HEK293T (cell line): ENCODE measurements at places on chromosomes 1 and 21.

DNA sequence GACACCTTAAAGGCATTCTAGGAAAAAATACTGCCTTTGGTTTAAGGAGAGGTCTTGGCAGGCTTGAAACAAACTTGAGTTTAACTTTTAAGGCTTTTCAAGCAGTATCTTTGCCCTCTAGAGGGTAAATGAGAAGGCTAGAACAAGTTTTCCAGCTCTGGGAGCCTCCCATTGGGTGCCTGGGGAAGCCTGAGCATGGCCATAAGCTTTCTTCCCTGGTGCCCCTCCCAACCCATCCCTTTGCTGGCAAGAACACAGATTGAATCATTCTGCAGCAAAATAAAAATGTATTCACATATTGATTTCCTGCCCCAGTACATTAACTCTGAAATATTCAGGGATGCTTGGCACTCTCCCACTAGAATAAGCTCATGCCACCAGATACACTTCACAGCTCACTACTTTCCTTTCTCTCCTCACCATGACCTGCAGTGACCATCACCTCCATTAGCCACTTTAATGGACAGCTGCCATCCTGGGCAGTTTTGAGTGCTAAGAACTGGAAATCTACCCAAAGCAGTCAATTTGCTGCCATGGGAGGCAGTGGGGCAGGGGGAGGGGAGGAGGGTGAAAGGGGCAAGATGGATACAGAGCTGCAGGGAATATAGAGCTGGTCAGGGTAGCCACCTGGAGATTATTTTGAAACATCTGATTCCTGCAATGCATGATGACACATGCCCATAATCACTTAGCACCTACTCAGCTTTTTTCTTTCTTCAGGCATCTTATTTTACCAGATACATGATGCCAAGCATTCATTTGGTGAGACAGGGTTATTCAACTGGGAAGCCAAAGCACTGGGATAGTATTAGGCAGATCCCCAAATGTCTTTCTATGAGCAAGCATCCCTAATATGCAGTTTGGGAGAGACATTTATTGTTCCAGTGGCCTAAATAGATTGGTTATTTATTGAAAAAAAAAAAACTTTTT, 140.6 kb downstream of the SYT2 start:
- no peak for DNase-seq

DNA sequence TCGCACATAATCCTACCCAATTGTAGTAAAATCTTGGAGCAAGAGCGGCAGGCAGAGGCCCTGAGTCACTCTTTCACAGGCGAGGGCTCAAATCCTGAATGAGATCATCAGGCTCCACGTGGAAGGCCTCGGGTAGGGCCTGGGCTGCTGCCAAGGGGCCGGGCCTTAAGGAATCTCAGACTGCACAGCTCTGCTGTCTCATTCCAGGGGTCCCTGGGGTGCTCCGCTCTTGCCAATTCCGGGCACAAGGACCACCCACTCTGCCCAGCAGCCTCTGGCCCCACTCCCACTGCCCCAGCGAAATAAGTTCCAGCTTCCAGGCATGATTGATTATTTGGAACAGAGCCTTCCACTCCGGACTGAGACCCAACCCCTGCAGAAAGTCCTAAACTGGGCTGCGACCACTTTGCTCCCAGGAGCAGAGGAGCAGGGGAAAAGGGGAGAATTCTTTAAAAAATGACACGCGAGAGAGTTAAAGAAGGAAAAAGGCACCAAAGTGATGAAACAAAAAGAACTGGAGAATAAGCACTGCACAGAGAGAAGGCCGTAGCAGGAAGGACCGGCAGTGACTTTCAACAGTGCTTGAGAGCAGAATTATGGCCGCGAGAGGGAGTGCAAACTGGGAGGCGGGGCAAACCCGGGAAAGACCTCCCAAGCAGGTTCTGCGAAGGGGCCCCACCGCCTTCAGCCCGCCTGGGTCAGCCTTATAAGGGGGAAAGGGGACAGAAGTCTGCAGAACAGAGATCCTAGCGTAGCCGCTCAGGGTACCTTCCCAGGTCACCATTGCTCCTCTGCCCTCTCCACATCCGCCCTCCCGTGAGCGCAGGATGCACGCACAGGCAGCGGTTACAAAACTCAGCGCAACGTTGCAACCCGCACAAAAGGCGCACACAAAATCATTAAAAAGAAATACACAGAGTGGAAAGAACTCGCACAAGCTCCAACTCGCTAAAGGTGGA, 2.0 kb downstream of the ADAMTS1 start:
- peak; percentile 80 for DNase-seq

GRCh38 chr1:228009828-228010775, 3.3 kb downstream of the WNT3A start:
- DNase-seq = peak; percentile 12

DNA sequence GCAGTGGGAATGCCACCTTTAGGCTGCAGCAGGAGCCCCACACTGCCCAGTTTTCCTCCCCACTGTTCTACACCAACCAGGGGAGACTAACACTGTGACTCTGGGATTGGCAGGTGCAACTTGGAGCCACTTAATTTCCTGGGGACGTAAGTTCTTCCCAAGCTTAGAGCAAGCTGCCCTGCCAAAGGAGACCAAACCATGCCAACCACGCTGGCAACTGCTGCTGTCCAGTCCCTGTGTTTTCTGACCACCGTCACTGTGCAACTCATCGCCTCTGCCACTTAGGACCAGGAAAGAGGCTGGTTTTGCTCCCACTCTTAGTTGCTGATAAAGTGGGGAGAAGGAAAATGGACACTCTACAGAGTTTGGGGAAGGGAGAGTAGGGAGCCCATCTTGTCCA, 50.5 kb downstream of the VANGL1 start:
- no peak for DNase-seq

GRCh38 chr1:244878681-244879080, 14.3 kb upstream of the HNRNPU start:
- DNase-seq = no peak

DNA sequence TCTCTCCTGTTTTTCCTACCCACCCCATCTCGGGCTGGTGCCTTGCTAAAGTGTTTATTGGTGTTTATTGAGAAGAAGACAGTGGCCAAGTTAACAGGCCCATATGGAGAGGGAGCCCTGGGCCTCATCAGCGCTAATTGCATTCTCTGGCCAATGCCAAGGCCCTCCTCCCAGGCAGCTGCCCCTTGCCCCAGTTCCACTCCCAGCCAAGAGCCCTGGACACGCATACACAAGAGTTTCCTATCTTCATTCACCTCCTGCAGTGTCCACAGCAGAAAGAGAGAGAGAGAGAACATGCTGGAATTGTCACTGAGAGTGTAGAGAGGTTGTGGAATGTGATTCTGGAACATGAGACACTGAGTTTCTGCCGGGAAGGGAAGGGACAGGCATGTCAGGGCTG, 25.4 kb upstream of the VWA5B1 start:
- DNase-seq = no peak

GRCh38 chr1:214582289-214582891, 20.6 kb upstream of the CENPF start:
- DNase-seq = no peak

GRCh38 chr1:91795591-91796389, 90.2 kb downstream of the TGFBR3 start:
- no peak for DNase-seq

- DNase-seq = peak; percentile 0
Observed at GRCh38 chr1:4178501-4179113, 278.5 kb upstream of the C1orf174 start.

DNA sequence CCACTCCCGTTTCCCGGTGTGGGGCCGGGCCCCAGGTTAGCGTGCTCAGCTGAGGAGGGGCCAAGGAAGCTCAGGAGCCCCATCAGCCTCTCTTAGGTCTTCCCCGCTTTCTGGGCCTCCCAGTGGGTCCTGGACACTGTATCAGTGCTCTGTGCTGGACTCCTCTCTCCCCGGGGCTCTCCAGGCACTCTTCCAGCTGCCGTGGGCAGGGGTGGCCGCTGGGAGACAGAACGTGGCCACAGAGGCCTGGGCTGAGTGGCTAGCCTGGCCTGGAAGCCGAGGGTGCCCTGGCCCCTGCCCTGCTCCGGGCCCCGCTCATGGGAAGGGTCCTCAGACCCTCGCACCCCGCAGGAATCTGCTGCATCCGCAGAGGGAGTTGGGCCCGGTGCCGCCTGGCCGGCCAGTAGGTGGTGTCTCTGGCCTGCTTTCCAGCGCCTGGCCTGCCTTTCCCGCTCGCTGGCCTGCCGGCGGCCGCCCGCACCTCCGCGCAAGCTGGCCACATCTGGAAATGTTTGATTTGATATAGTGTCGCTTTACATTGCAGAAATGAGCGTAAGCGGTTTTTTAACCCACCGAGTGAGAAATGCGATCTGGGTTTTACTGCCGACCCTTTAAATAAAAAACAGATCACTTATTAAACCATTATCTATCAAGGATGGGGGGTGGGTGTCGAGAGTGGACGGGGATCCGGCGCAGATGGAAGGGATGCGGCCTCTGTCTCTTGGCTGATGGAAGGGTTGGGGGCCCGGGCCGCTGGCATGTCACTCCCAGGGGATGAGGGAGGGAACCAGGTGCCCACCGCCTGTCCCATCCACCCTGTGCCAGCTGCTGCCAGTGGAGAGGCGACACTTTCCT, 74.4 kb upstream of the TTC34 start:
- no peak for DNase-seq

GRCh38 chr1:53511933-53512806, 53.0 kb downstream of the DMRTB1 start:
- no peak for DNase-seq

DNA sequence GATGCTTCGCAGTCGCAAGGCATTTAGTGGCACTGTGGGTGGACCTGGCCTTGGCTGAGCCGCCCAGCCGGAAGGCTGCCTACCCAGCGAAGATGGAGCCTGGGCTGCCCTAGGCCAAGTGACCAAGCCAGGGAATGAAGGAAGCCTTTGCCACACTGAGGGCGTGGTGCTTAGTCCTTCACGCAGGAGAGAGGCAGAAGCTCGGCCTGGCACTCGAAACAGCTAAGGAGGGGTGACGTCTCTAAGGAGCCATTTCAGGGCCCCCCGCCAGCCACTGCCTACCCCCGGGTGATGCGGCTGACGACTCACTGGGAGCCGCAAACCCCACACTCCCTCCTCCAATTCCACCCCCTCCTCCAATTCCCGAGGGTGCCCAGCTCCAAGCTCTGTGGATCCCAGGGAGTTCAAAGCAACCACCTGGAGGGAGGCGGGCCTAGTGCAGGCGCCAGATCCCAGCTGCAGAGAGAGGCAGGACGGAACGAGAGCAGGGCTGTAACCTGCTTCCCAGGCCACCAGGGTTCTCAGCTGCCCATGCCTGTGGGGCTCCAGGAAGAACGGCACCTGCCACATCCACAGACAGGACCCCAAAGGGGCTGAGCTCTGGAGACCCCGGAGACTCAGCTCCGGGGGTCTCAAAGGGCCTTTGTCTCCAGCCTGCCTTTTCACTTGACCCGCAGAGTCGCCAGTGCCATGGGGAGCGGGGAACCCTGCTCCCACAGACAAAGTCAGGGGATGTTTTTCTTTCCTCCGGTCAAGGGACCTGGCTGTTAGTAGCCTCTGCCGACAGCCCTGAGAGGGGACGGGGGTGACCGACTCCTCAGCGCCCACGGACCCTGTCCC, 75.8 kb downstream of the ARHGEF16 start:
- DNase-seq = no peak

- no peak for DNase-seq
Observed at GRCh38 chr1:247287460-247287859, 31.6 kb downstream of the VN1R5 start.

GRCh38 chr1:40840526-40841323, 21.4 kb downstream of the CITED4 start:
- DNase-seq = no peak

DNA sequence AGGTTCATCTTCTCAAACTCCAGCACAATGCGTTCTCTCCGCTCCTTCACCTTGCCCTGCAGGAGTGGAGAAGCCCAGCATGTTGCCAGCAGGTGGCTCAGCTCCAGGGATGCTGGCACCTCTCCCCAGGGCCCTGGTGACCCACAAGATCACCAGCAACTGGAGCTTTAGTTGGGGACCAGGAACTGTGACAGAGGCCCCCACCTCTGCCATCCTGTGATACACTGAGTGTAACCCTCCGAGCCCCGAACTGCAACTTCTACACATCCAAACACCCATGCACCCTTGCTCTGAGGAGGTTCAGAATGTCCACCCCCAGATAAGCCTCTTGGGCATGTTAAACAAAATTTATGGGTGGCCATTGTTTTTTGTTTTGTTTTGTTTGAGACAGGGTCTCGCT, 4.5 kb upstream of the TRIM11 start:
- no peak for DNase-seq

DNA sequence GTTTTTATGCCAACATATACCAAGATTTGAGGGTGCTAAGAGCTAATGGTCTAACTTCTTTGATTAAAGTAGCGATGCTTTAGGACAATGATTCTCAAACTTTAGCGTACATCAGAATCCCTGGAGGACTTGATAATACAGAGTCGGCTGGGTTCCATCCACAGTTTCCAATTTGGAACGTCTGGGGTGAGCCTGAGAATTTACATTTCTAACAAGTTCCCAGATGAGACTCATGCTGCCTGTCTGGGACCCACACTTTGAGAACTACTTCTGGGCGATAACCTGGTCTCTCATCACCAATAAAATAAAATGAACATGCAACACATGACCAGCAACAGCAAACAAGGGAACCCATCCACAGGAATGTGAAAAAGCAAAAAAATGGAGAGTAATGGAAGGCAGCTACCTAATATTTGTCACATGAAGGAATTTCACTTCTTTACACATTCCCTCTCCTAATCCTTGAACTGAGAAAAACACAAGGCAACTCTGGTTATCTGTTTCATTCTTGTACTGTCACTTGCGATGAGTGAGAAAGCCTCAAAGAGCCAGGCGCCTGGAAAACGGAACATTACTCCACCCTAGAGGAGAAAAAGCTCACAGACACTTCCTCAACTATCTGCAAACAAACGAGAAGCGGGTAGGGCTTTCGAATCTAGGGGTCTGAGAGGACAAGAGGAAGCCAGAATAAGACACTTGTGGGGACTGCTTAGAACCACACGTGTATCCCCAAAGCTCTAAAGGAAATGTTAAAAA, 14.0 kb downstream of the HSF2BP start:
- peak; percentile 56 for DNase-seq

DNA sequence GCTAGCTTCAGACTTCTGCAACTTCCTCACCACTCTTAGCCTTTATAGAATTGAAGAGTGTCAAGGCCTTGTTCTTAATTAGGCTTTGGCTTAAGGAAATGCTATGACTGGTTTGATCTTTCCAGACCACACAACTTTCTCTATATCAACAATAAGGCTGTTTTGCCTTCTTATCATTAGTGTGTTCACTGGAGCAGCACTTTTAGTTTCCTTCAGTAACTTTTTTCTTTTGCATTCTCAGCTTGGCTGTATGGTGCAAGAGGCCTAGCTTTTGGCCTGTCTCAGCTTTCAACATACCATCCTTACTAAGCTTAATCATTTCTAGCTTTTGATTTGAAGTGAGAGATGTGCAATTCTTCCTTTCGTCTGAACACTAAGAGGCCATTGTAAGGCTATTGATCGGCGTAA, 8.6 kb downstream of the PRKACB start:
- DNase-seq = no peak
